ENCODE measurements at places on chromosomes 7 and 10.

DNA sequence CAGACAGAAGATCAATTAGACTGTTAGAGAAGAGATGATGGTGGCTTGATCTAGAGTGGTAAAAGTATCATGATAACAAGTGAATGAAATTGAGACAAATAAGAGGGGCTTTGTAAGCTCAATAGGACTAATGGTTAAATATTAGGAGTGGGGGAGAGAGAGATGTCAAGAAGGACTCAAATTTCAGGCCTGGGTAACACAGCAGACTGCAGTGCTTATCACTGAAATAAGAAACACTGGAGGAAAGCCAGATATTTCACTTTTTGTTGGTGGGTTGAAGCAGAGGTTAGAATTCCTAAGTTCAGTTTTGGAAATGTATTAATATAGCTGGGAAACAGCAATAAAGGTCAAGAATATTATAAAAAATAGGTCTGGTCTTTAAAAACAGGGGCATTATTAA lies 74.6 kb downstream of the ORC5 start:
- H3K27me3 ChIP-seq: no peaks in the 10 kb centered on the region
- no peak for DNase-seq
- H3K27ac ChIP-seq: no peak overlapping the region
- H3K4me1 ChIP-seq: no peaks in the 10 kb centered on the region

DNA sequence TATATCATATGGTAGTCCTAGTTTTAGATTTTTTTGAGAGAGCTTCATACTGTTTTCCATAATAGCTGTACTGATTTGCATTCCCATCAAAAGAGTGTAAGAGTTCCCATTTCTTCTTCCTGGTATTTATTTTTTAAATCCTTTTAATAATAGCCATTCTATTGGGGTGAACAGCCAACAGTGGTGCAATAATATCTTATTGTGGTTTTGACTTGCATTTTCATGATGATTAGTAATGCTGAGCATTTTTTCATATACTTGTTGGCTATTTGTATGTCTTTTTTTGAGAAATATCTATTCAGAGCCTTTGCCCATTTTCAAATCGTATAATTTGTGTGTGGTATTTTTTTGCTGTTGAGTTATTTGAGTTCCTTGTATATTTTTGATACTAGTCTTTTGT lies 167.4 kb downstream of the FZD1 start:
- H3K36me3 ChIP-seq: no peaks in the 10 kb centered on the region
- no peak overlapping the region for H3K4me3 ChIP-seq
- H3K27me3 ChIP-seq: no peaks in the 10 kb centered on the region
- H3K27ac ChIP-seq: no peak overlapping the region
- DNase-seq: no peak

- DNase-seq: no peak
- H3K4me3 ChIP-seq: no peak overlapping the region
- H3K27me3 ChIP-seq: no peaks in the 10 kb centered on the region
- no peak overlapping the region for H3K27ac ChIP-seq
- H3K36me3 ChIP-seq: no peaks in the 10 kb centered on the region
These were observed 45.4 kb downstream of the AMPH start for GRCh38 chr7:38585572-38586354.

DNA sequence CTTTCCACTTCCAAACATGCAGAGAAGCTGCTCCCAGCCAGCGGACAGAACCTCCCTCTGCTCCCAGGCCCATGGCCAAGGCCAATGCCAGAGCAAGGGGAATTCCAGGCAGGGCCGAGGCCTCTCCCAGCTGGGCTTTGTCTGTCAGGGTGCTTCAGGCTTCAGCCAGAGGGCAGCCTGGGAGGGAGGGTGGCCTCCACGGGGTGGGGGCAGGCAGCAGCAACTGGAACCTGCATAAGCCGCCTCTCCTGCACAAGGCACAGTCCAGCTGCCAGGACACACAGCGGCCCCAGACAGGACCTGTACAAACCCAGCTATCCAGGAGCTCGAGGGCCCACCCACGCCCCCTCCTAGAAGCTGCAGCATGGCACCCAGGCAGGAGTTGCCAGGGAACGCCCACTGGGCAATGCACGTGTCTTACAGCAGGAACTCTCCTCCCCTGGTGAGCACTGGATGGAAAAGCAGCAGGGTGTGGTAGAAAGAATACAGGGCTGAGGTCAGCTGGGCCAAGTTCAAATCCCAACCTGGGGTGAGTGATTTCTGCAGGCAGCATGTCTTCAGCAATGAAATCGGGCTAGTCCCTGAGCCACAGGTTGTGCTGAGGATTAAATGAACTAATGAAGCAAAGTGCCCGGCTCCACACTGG lies 7.6 kb downstream of the FAM53B start:
- H3K4me3 ChIP-seq: no peak overlapping the region
- peaks cover 100% of the 10 kb centered on the region for H3K4me1 ChIP-seq
- H3K36me3 ChIP-seq: no peaks in the 10 kb centered on the region

Data from CD8-positive, alpha-beta memory T cell (primary cell).